Mammary epithelial cell (primary cell): ENCODE measurements at places on chromosomes 4 and X. TPM values are rescaled to one million over a fixed set of nuclear protein-coding genes. Genes with fewer than 3 reads are reported as not detected.

Gene ARHGAP10
- 28.8 and 31.1 TPM in 2 replicates for total RNA-seq

Gene FAM47E
- 1.5 TPM for total RNA-seq

- DNase-seq: no peak
Measured at GRCh38 chrX:43106009-43106408, 328.0 kb upstream of the PPP1R2C start.

- no peak for DNase-seq
Measured at GRCh38 chr4:48748949-48749596, 31.0 kb downstream of the FRYL start.

DNA sequence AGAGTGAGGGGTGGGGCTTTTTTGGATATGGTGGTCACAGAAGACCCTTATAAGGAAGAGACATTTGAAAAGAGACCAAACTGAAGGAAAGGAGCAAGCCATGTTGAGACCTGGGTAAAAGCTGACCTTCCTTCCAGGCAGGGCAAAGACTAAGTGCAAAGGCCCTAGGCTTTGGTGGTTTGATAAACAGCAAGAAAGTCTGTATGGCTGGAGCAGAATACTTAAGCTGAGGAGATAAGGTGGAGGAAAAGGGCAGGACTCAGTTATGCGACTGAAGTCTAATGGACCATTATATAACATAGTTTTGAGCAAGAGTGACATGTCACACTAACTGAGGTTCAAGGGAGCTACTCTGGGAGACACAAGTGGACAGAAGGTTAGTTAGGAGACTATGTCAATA lies 20.0 kb downstream of the SH3RF1 start:
- no peak for DNase-seq

DNA sequence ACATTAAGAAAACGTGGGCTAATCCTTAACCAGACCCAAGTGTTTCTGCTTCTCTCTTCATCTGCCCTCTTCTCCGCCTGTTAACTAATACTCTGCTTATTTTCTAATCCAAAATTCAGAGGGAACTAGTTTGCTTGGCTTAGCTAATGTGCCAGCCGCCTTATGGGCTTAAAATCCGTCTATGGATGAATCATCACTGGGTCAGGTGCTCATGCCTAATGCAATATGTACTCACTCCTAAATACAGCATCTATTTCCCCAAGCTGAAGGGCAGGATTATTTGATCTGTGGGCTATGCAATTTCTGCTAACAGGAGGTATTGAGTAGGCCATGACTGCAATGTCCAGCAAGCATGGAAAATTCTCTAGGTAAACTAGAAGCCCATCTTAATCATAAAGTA lies 12.4 kb downstream of the DYNLT3 start:
- DNase-seq: no peak

- DNase-seq: no peak
Measured at GRCh38 chr4:30790998-30791397, 70.8 kb downstream of the PCDH7 start.

GRCh38 chrX:54248309-54248708 lies 65.3 kb upstream of the FAM120C start:
- DNase-seq: peak; percentile 28

DNA sequence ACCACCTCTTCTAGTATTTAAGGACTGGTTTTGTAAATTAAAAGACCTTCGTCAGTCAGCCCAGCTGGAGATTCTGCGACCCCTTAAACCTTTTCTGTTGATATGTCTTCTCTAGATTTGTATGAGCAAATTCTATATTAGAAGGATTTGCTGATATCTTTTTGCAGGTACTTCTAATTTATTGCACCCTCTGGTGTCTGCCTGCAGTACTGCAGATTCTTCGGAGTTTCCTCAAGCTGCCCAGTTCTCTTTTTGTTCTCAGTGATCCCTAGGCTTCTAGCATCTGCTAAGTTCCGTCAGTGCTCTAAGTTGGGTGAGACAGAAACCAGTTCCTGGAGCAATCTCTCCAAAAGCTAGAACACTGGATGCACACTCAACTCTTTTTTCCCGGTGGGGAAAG lies 545.2 kb downstream of the C4orf33 start:
- DNase-seq: peak; percentile 29
